Cerebellar cortex (tissue), 1 donor: ENCODE measurements at places on chromosomes 5 and 9.

DNA sequence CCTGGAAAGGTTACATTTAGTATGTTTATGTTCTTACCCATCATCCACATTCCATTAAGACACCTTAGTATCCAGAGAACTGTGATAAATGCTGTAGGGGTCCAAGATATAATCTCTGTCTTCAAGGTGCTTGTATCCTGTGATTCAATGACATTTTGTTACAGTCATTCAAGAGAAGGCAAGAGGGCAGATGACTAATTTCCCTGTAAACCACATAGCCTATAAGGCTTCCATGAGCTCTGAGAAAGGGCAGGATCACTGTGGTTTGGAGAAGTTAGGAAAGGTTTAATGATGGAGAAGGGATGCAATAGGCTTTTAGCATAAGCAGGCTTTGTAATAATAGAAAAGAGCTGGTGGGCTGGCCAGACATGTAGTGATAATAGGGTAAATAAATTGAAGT lies 40.0 kb downstream of the PAPPA start:
- DNase-seq, result no peak

DNA sequence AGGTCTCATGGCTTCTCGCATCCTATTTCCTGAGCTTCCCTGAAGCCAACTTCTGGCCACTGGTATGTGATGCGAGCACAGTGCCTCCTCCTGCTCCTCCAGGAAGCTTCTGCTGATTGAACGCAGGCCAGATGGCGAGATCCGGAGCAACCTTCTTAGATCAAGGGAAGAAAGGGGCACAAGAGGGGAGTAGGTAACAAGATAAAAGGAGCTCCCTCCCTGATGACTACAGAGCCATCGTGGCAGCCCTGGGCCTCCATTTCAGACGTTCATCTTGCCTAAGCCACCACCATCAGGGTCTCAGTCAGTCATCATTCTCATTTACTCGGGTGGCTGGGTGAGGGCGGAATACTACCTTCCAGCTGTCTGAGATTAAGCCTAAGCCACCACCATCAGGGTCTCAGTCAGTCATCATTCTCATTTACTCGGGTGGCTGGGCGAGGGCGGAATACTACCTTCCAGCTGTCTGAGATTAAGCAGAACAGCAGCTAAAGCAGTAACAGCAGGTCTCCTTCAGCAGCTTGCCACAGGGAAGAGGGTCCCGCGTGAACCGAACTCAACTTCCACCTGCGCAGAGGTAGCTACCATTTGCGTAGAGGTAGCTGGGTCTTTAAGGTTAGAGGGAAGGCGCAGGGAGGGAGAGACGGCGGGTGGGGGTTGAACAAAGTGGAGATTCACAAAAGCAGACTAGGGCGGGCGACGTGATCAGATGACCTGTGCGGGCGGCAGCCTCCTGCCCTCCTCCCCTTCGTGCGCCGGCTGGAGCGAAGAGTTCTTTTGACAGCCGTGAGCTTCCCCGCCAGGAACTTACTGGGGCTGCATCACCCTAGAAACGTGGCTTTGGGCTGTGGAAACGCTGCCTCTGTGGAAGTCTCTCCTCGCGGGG lies 27.9 kb upstream of the MGAT1 start:
- peak; percentile 73 for DNase-seq

DNA sequence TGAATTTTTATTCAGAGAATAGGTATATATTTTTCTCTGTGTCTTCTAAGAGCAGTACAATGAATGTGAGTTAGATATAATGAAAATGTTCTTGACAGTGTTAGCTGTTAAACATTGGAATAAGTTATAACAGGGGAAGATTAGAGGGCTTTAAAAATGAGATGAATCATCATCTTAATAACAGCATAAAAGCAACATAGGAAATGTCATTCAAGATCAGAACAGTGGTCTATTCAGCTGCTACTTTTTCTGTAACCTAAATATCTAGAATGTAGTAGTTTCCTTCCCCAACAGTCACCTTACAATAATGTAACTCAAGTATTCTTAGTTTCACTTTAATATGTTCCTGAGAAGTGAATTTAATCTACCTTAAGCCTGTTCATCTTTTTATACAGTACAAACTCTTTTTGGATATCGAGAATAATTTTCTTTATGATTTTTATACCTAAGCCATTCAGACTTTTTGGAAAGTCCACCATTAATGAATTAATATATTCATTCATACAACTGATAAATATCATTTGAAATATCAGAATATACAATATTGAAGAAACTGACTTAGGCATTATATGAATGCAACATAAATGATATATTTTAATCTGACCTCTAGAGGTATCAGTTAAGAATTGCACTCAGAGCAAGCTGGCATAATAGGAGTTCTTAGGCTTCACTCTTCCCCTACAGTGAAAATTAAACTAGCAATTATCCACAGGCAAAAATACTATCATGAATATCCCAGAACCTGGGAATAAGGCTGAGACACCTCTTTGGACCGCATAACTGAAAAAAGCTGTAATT lies 66.1 kb upstream of the EDIL3 start:
- no peak for DNase-seq

GRCh38 chr9:128911529-128912035 lies 9.2 kb upstream of the PHYHD1 start:
- DNase-seq, result no peak

GRCh38 chr5:56813302-56813701 lies 2.0 kb upstream of the MAP3K1 start:
- no peak for DNase-seq

GRCh38 chr9:22650946-22651345 lies 204.3 kb downstream of the DMRTA1 start:
- no peak for DNase-seq

DNA sequence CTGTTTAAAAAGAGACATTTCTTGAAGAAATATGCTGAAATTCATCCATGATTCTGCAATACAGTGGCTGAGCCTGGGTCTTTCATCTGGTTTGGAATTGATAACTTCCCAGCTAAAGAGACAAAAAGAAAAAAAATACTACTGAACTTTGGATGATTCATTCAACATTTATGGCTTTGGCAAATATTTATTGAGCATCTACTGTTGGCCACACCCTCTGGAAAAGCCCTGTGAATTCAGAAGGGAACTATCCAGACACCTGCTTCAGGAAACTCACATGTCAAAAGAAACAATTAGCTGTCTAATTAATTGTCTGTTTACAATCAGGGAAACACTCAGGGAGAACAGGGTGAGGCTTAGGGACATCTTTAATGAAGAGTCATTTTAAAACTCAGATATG lies 17.8 kb upstream of the ZNF622 start:
- DNase-seq, result no peak

GRCh38 chr5:96734871-96735325 lies 72.7 kb downstream of the CAST start:
- DNase-seq, result no peak

DNA sequence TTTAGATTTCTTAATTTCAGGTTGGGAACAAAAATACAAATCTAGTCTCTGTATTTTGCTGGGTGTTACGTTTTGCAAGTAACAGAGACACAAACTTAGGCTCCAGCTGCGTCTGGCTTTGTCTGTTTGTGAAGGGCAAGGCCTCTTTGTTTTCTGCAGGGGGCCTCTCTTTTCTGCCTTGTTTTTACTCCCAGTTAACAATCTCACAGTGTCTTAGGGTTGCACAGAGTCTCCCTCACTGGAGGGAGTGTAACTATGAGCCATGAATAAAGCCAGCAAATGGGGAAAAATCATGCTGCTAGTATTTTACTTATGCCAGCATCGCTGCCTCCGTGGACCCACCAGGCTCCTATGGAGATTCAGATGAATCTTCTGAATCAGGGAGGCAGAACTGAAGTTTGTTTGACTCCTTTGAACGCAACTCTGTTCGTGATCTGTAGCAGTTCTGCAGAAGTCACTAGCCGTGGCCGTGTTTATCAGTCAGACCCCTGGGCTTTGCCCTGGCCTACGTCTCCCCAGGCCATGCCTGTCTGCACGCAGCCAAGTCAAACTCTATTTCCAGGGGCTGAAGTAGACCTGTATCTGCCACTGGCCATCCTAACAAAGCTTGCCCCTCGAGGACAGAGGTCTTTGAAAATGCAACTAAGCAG lies 77.2 kb downstream of the ATP10B start:
- DNase-seq, result peak; percentile 5
